ENCODE measurements at places on chromosomes 16 and 17. TPM values are rescaled to one million over a fixed set of nuclear protein-coding genes. Genes with fewer than 3 reads are reported as not detected.

MPV17L gene
- not detected for total RNA-seq

PRAC1 gene
- total RNA-seq, result not detected

PLA2G10 gene
- total RNA-seq, result not detected

HSD17B2 gene
- total RNA-seq, result not detected
